ENCODE measurements at places on chromosomes 3 and 15.

- no peak for DNase-seq
- H3K4me1 ChIP-seq, result no peaks in the 10 kb centered on the region
- no peaks in the 10 kb centered on the region for H3K36me3 ChIP-seq
- H3K4me3 ChIP-seq, result no peak overlapping the region
These were observed 39.8 kb downstream of the SST start for GRCh38 chr3:187630404-187630803.

GRCh38 chr15:71549697-71550096 lies 260.7 kb upstream of the NR2E3 start:
- no peaks in the 10 kb centered on the region for H3K4me1 ChIP-seq
- H3K4me3 ChIP-seq, result no peak overlapping the region
- DNase-seq, result no peak

DNA sequence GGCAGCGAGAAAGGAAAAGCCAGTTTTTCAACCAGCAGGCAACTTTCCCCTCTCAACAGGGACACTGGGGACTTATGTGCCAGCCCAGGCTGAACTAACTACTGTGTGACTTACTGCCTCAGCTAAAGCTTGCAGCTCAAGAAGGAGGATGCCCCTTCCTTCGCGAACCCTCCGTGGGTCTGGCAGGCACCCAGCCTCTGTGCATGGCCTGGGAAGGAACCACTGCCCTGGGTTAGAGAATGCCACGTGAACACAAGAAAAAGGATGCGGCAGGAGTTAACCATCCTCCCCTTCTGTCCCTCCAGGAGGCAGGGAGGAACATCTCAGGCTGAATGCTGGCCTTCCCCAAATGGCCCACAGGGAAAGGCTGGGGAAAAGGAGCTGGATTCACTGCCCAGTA lies 29.0 kb downstream of the CHDH start:
- H3K27ac ChIP-seq, result no peak overlapping the region
- no peaks in the 10 kb centered on the region for H3K36me3 ChIP-seq
- H3K4me3 ChIP-seq, result no peak overlapping the region
- no peaks in the 10 kb centered on the region for H3K4me1 ChIP-seq

- DNase-seq, result peak; percentile 24
- H3K36me3 ChIP-seq, result no peaks in the 10 kb centered on the region
- H3K4me1 ChIP-seq, result no peaks in the 10 kb centered on the region
- no peak overlapping the region for H3K27ac ChIP-seq
- no peaks in the 10 kb centered on the region for H3K27me3 ChIP-seq
- no peak overlapping the region for H3K4me3 ChIP-seq
These were observed 125.4 kb upstream of the MME start for GRCh38 chr3:154954757-154955156.

GRCh38 chr3:43866529-43867353 lies 176.0 kb downstream of the ABHD5 start:
- no peaks in the 10 kb centered on the region for H3K36me3 ChIP-seq
- no peak overlapping the region for H3K4me3 ChIP-seq
- peak overlapping the region; percentile 6 for H3K27ac ChIP-seq
- peak; percentile 91 for DNase-seq
- H3K27me3 ChIP-seq, result no peaks in the 10 kb centered on the region

- peak overlapping the region; percentile 67 for H3K4me3 ChIP-seq
- H3K27me3 ChIP-seq, result no peaks in the 10 kb centered on the region
- DNase-seq, result no peak
- peak overlapping the region; percentile 62 for H3K27ac ChIP-seq
- H3K4me1 ChIP-seq, result no peaks in the 10 kb centered on the region
- H3K36me3 ChIP-seq, result no peaks in the 10 kb centered on the region
These were observed 428 bp downstream of the LYSMD4 start for GRCh38 chr15:99732751-99733267.

DNA sequence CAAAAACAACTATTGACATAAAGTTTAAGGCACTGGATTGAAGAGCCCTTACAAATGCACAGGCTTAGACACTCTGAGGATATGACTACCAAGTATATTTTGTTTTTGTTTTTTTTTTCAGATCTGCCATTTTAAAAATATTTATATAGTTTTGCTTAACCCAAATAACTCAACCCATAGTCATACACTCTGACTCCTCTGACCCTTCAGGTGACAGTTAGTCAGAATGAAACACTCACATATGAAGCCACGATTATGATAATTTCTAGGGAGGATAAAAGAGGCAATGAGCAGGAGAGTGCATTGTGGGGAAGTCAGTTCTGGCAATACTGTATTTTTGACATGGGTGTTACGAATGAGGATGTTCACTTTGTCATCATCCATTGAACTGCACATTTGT lies 774.7 kb downstream of the MECOM start:
- no peak overlapping the region for H3K4me3 ChIP-seq
- no peaks in the 10 kb centered on the region for H3K27me3 ChIP-seq
- H3K27ac ChIP-seq, result no peak overlapping the region
- no peaks in the 10 kb centered on the region for H3K36me3 ChIP-seq
- DNase-seq, result no peak

GRCh38 chr3:16350597-16351318 lies 85.7 kb downstream of the OXNAD1 start:
- H3K4me1 ChIP-seq, result peaks cover 13% of the 10 kb centered on the region
- DNase-seq, result no peak
- no peak overlapping the region for H3K4me3 ChIP-seq
- H3K36me3 ChIP-seq, result no peaks in the 10 kb centered on the region

- DNase-seq, result peak; percentile 85
- H3K4me3 ChIP-seq, result no peak overlapping the region
- H3K27ac ChIP-seq, result peak overlapping the region; percentile 87
- H3K36me3 ChIP-seq, result peaks cover 7% of the 10 kb centered on the region
- H3K4me1 ChIP-seq, result peaks cover 14% of the 10 kb centered on the region
These were observed 9.8 kb downstream of the SELENOS start for GRCh38 chr15:101267320-101268104.

GRCh38 chr15:39786447-39787056 lies 3.9 kb upstream of the FSIP1 start:
- no peak overlapping the region for H3K27ac ChIP-seq
- H3K4me1 ChIP-seq, result peaks cover 30% of the 10 kb centered on the region
- H3K4me3 ChIP-seq, result no peak overlapping the region

- no peaks in the 10 kb centered on the region for H3K27me3 ChIP-seq
- no peak overlapping the region for H3K4me3 ChIP-seq
- H3K36me3 ChIP-seq, result no peaks in the 10 kb centered on the region
- DNase-seq, result no peak
These were observed 203.2 kb upstream of the TMCO5A start for GRCh38 chr15:37731146-37731746.
